Osteoblast (primary cell): ENCODE measurements at places on chromosomes 1 and 21. TPM values are rescaled to one million over a fixed set of nuclear protein-coding genes. Genes with fewer than 3 reads are reported as not detected.

The OR6F1 gene
- not detected in 2 replicates for total RNA-seq

The KCNJ15 gene
- 10.0 and 10.1 TPM in 2 replicates for total RNA-seq

The RBBP4 gene
- total RNA-seq = 111 and 112 TPM in 2 replicates

The IL23R gene
- not detected in 2 replicates for total RNA-seq

The FAM131C gene
- 0.36 TPM in 1 of 2 replicates, not detected in the other for total RNA-seq
